Activated T-cell treated with anti-CD3 and anti-CD28 coated beads, Interleukin-2, amount 50 U/mL, for 72 hours (primary cell): ENCODE measurements at places on chromosomes 16 and 17.

DNA sequence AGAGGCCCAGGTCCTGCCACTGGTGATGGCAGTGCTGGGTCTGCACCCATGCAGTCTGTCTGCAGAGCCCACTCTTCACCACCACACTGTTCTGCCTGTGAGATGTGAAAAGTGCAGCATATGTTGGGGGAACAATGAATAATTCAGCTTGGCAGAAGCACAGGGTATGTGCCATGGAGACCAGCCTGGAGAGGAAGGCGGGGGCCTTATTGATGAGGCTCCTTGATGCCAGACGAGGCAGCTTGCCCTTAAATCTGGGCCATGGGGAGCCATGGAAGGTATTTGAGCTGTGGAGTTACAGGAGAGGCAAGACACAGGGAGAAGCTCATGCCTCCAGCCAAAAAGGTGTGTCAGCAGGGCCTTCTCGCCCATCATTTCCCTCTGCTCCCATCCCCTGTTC, 124.7 kb downstream of the C16orf78 start:
- H3K4me3 ChIP-seq = no peak overlapping the region
- H3K36me3 ChIP-seq = no peaks in the 10 kb centered on the region
- DNase-seq = no peak
- H3K27me3 ChIP-seq = no peaks in the 10 kb centered on the region
- peaks cover 5% of the 10 kb centered on the region for H3K4me1 ChIP-seq

- H3K36me3 ChIP-seq = peaks cover 25% of the 10 kb centered on the region
- no peaks in the 10 kb centered on the region for H3K27me3 ChIP-seq
- no peaks in the 10 kb centered on the region for H3K4me1 ChIP-seq
- no peak for DNase-seq
- H3K4me3 ChIP-seq = no peak overlapping the region
Observed at GRCh38 chr16:74888888-74889287, 96.0 kb downstream of the WDR59 start.

DNA sequence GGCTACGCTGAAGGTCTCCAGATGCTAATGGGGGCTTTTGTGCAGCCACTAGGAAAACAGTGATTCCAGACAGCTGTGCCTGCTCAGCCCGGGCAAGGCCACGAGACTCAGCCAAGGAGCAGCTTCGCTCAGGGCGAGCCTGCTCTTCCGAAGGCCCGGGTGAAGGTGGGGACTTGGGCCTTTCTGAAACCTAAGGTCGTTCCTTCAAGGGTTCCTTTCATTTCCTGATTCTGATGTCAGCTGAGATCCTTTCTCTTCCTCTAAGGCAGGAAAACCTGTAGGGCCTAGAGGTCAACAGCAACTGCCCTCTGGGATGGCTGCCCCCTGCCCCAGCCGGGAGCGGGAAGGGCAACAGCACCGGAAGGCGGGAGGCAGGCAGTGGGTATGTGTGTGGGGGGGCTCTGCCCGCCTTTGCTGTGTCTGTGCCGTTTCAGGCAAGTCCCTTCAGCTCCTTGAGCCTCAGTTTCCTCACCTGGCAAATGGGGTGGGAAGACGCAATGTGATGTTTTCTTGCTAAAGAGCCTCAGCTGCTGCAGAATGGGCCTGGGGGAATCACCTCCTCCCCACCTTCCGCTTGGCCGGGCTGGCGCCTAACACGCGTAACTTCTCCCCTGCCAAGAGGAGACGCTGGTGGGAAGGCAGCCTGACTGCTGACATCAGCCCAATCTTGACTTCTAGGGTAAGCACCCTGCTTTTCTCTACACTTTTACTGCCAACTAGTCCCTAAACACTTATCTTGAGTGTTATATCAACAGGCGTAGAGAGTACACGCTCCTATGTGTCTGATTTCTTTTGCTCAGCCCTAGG, 32.8 kb downstream of the IRF8 start:
- H3K27ac ChIP-seq = no peak overlapping the region
- no peak overlapping the region for H3K4me3 ChIP-seq
- peaks cover 73% of the 10 kb centered on the region for H3K4me1 ChIP-seq
- H3K27me3 ChIP-seq = peaks cover 33% of the 10 kb centered on the region

GRCh38 chr17:64306850-64307463, 43.9 kb upstream of the TEX2 start:
- H3K36me3 ChIP-seq = no peaks in the 10 kb centered on the region
- no peak overlapping the region for H3K4me3 ChIP-seq
- H3K27ac ChIP-seq = no peak overlapping the region
- H3K27me3 ChIP-seq = no peaks in the 10 kb centered on the region
- peak; percentile 58 for DNase-seq
- peaks cover 9% of the 10 kb centered on the region for H3K4me1 ChIP-seq

DNA sequence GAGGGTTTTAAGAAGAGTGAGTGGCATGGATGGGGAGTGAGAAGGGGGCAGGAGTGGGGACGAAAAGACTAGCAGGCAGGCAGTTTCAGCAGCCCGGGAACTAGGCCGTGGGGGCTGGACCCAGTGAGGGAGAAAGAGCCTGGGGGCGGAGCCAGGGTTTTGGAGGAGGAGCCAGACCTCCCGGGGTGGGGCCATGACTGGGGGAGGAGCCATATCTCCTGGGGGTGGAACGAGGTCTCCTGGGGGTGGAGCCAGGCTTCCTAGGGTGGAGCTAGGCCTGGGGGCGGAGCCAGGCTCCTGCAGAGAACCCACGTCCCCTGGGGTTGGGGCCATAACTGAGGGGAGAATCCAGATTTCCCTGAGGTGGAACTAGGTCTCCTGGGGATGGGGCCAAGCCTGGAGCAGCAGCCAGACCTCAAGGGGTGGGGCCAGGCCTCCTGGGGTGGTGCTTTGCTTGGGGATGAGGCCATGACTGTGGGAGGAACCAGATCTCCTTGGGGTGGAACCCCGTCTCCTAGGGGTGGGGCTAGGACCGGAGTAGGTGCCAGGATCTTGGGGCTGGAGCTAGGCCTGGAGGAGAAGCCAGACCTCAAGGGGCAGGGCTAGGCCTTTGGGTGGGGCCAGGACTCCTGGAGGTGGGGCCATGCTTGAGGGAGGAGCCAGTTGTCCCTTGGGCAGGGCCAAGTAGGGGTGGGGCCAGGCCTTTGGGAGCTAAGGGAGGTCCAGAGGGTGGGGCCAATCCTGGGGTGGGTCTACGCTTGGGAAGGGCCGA, 41.7 kb upstream of the JPH3 start:
- no peak overlapping the region for H3K27ac ChIP-seq
- no peak overlapping the region for H3K4me3 ChIP-seq
- no peaks in the 10 kb centered on the region for H3K36me3 ChIP-seq
- peaks cover 17% of the 10 kb centered on the region for H3K27me3 ChIP-seq
- H3K4me1 ChIP-seq = no peaks in the 10 kb centered on the region

GRCh38 chr16:3356118-3356517, 429 bp downstream of the OR2C1 start:
- DNase-seq = no peak
- H3K27ac ChIP-seq = no peak overlapping the region
- H3K27me3 ChIP-seq = peaks cover 9% of the 10 kb centered on the region
- H3K4me3 ChIP-seq = no peak overlapping the region
- H3K36me3 ChIP-seq = peaks cover 7% of the 10 kb centered on the region
- H3K4me1 ChIP-seq = no peaks in the 10 kb centered on the region

- H3K27me3 ChIP-seq = no peaks in the 10 kb centered on the region
- H3K36me3 ChIP-seq = no peaks in the 10 kb centered on the region
- DNase-seq = peak; percentile 46
- no peak overlapping the region for H3K4me3 ChIP-seq
- no peak overlapping the region for H3K27ac ChIP-seq
- peaks cover 6% of the 10 kb centered on the region for H3K4me1 ChIP-seq
Observed at GRCh38 chr16:59192551-59193199, 458.6 kb upstream of the GOT2 start.
